ENCODE measurements at places on chromosomes 7 and 10. TPM values are rescaled to one million over a fixed set of nuclear protein-coding genes. Genes with fewer than 3 reads are reported as not detected.

- peak; percentile 49 for DNase-seq
Observed at GRCh38 chr10:113520690-113521474, 32.0 kb upstream of the HABP2 start.

DNA sequence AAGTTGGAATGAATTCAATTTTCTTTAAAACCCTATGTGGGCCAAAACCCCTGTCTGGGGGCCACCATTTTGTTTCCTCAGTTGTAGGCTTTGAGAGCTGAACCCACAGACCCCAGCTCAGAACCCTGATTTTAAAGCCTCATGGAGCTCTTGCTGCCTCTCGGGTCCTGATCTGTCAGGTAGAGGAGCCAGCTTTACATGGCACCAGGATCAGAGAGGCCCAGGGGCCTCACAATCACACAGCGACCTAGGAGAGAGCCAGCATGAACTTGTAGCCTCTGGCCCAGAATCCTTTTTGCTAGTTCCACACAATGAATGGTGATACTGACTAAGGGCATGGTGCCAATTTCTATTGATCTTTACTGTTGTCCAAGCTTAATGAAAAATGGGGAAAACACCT, 84.3 kb upstream of the SORCS3 start:
- no peak for DNase-seq

DNA sequence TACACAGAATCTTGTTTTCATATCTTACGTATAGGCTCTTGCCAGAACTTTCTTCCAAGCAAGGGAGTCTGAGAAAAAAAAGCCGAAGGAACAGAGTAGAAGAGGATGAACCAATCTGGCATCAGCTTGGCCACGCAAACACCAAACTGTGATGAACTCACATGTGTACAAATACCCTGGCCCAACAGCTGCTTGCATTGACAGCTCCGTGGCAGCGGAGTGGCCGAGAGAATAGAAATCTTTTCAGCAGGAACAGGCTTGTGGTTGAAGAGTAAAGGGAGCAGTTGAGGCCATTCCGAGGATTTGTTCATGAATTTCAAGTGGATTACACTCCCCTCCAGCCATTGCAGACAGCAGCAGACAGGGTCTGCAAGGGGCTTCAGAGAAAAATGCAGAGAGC, 173.8 kb upstream of the PLXNA4 start:
- no peak for DNase-seq

- peak; percentile 25 for DNase-seq
Observed at GRCh38 chr7:3134745-3135144, 91.1 kb upstream of the CARD11 start.

DNA sequence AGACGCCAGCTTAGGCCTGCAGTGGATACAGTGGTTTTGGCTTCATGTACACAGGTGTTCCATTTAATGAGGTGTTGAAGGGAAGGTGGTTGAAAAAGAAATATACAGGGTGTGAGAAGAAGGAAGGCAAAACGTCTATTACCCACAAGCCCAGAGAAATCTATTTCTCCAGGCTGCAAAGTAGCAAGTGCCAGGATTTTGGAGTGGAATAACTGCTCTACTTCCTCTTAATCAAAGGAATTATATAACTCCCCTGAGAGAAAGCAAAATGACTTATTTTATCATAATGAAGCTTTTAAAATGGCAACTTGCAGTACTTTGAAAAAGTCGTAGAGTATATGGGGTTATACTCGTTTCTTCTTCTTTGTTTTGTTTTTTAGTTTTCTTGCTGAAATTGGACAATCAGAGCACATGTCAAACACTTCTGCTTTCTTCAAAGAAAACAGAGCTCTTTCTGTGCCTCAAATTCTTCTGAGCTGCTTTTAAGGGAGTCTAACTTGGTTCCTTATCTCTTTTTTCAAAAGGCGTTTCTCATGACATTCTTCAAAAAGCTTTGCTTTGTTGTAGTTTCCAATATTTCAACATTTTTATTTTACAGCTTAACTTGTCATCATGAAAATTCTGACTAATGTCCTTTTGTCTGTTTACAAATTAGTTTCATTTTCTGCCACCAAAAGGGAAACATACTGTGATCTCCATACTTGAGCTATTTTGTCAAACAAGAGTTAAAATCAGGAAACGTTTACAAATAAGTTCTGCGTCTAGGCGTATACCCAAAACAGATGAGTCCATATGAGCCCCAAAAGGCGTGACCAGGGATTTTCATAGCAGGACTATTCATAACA, 289.7 kb downstream of the FRMD4A start:
- DNase-seq, result no peak

GRCh38 chr7:3461923-3462322, 160.9 kb downstream of the SDK1 start:
- peak; percentile 44 for DNase-seq

DNA sequence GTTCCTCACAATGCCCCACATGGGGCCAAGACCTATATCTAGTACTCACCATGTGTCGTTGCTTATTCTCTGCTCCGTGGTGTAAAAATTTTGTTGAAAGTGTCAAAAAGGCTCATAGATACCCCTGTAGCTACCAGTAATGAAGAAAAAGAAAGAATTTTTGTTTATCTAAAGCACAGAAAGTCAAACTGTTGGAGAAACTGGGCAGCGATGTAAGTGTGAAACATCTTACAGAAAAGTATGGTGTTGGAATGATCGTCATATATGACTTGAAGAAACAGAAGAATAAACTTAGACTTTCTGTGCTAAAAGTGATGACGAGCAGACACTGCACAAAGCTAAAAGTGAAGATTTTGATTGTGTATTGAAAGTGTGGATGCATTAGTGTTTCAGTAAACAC, 626.6 kb upstream of the GHITM start:
- no peak for DNase-seq

GRCh38 chr10:85318809-85319807, 990.7 kb downstream of the CCSER2 start:
- no peak for DNase-seq

- DNase-seq, result no peak
Observed at GRCh38 chr10:111830359-111830758, 353.2 kb downstream of the GPAM start.

TRPV5 gene
- under 0.01 TPM for total RNA-seq

SEMA3C gene
- 14.3 TPM for total RNA-seq

MYO3A gene
- total RNA-seq, result not detected

SLC13A1 gene
- total RNA-seq, result not detected

LIPF gene
- total RNA-seq, result not detected

PLCE1 gene
- under 0.01 TPM for total RNA-seq
